Activated naive CD8-positive, alpha-beta T cell treated with anti-CD3 and anti-CD28 coated beads for 36 hours (primary cell): ENCODE measurements at places on chromosomes 11 and 22. TPM values are rescaled to one million over a fixed set of nuclear protein-coding genes. Genes with fewer than 3 reads are reported as not detected.

GRCh38 chr11:1483445-1483961, 3.1 kb downstream of the MOB2 start:
- DNase-seq, result no peak
- H3K27ac ChIP-seq, result no peak overlapping the region
- H3K27me3 ChIP-seq, result no peaks in the 10 kb centered on the region
- H3K4me3 ChIP-seq, result no peak overlapping the region
- peaks cover 12% of the 10 kb centered on the region for H3K4me1 ChIP-seq

- no peaks in the 10 kb centered on the region for H3K4me1 ChIP-seq
- H3K27ac ChIP-seq, result no peak overlapping the region
- H3K27me3 ChIP-seq, result peaks cover 9% of the 10 kb centered on the region
- no peak overlapping the region for H3K4me3 ChIP-seq
- DNase-seq, result no peak
- H3K36me3 ChIP-seq, result no peaks in the 10 kb centered on the region
These were observed 8.6 kb upstream of the MTNR1B start for GRCh38 chr11:92960886-92961285.

- H3K4me3 ChIP-seq, result peak overlapping the region; percentile 99
- no peaks in the 10 kb centered on the region for H3K27me3 ChIP-seq
- H3K27ac ChIP-seq, result peak overlapping the region; percentile 95
These were observed 471 bp downstream of the RNF185 start for GRCh38 chr22:31160328-31160978.

GRCh38 chr11:88655196-88655595, 317.7 kb upstream of the CTSC start:
- no peak overlapping the region for H3K27ac ChIP-seq
- no peak overlapping the region for H3K4me3 ChIP-seq
- peaks cover 15% of the 10 kb centered on the region for H3K4me1 ChIP-seq
- no peak for DNase-seq
- H3K27me3 ChIP-seq, result no peaks in the 10 kb centered on the region

GRCh38 chr11:114080219-114080618, 20.7 kb downstream of the ZBTB16 start:
- no peak overlapping the region for H3K27ac ChIP-seq
- H3K4me3 ChIP-seq, result no peak overlapping the region
- peaks cover 51% of the 10 kb centered on the region for H3K4me1 ChIP-seq
- H3K27me3 ChIP-seq, result peaks cover 26% of the 10 kb centered on the region
- H3K36me3 ChIP-seq, result peaks cover 3% of the 10 kb centered on the region
- DNase-seq, result no peak

DNA sequence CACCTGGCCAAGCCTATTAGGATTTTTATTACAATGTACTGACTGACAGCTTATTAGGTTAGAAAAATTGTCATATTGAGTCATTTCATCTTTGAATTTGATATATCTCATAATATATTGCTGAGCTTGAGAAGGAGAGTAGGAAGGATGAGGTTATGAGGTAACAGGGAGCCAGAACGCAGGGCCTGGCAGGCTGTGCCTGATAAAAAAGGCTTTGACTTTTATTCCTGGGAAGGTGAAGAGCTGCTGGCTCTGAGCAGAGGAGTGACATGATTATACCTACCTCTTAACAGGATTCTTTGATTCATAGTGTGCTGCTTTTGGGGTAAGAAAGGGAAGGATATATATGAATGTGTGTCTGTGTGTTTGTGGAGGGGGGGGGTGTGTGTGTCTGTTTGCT, 70.9 kb downstream of the SFI1 start:
- H3K27ac ChIP-seq, result no peak overlapping the region
- no peaks in the 10 kb centered on the region for H3K27me3 ChIP-seq
- H3K4me1 ChIP-seq, result peaks cover 4% of the 10 kb centered on the region

DNA sequence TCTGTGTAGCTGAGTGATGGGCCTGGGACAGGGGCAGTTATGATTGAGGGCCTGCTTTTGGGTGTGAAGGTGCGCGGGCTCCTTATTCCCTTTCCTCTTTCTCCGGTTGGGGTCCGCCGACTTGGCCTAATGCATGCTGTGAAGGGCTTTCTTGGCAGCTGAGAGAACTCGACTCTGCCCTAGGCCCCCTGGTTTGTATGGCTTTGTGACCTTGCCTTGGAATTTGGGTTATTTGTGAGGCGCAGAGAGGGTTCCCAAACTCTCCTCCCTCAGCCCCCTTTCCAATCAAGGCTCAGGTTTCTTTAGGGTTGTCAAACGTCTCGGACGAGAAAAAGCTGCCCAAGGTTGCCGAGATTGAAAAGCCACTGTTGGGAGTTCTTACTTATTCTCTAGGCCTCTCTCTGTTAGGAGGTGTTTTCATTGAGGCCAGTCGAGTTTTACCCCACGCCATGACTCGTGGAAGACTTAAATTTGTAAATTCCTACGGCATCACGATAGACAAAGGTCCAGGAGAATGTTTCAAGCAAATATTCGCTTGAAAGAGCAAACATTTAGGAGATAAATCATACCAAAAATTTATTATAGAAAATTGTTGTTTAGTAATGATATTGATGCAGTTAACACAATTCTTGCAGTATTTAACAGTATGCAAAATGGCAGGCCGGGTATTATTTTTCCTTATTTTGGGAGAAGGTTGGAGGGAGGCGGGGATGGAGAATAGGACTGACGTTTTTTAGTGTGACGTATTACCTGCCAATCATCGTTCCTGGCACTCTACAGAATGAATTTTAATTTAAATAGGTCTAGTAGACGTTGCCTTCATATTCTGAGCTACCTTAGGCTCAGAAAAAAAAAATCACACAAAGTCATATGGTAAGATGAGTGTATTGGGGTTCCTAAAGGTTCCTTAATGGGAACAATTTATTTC, 689 bp downstream of the PDHX start:
- H3K27ac ChIP-seq, result peak overlapping the region; percentile 85
- peaks cover 32% of the 10 kb centered on the region for H3K4me1 ChIP-seq
- H3K4me3 ChIP-seq, result peak overlapping the region; percentile 86
- H3K27me3 ChIP-seq, result no peaks in the 10 kb centered on the region
- peaks cover 15% of the 10 kb centered on the region for H3K36me3 ChIP-seq
- DNase-seq, result no peak

GRCh38 chr11:119419834-119420492, 3.0 kb downstream of the THY1 start:
- H3K27me3 ChIP-seq, result peaks cover 54% of the 10 kb centered on the region
- DNase-seq, result no peak
- peaks cover 8% of the 10 kb centered on the region for H3K4me1 ChIP-seq

DNA sequence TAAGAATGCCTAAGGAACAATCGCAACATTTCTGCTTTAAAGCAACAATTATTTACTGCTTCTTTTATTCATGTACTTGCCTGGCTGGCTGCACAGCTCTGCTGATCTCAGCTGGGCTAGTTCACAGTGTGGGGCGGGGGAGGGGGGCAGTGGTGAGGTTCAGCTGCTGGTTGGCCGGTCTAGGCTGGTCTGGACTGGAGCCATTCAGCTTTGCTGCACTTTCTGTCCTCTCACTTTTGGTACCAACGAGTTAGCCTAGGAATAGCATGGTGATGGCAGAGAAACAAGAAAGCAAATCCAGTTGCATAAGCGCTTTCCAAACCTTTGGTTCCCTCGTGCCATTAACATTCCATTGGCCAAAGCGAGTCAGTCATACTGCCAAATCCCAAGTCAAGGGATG, 16.0 kb upstream of the MIF start:
- no peak overlapping the region for H3K27ac ChIP-seq
- H3K4me1 ChIP-seq, result no peaks in the 10 kb centered on the region
- H3K4me3 ChIP-seq, result no peak overlapping the region
- no peaks in the 10 kb centered on the region for H3K36me3 ChIP-seq

DNA sequence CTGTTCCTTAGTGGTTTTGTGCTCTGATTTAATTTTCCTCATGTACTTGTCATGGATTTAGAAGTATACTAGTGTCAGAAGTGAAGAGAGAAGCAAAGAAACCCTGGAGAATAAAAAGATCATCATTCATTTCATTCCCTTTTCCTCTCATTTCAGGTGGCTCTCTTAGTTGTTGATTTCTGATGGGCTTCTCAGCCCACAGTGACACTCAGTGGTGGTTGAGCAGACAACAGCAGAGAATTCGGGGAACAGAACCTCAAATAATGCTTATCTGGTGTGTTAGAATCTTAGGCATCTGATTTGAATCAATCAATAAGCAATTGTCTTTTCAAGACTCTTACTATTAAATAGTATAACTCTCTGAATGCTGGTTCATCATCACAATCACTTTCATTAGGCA, 1289.4 kb downstream of the FAM181B start:
- DNase-seq, result no peak
- H3K4me1 ChIP-seq, result no peaks in the 10 kb centered on the region
- H3K36me3 ChIP-seq, result no peaks in the 10 kb centered on the region
- H3K27me3 ChIP-seq, result no peaks in the 10 kb centered on the region

- H3K36me3 ChIP-seq, result no peaks in the 10 kb centered on the region
- H3K4me1 ChIP-seq, result peaks cover 24% of the 10 kb centered on the region
- H3K27ac ChIP-seq, result no peak overlapping the region
These were observed 3.0 kb downstream of the C11orf68 start for GRCh38 chr11:65915821-65916251.

GRCh38 chr22:44658311-44658953, 43.6 kb upstream of the PRR5 start:
- H3K27me3 ChIP-seq, result no peaks in the 10 kb centered on the region

DNA sequence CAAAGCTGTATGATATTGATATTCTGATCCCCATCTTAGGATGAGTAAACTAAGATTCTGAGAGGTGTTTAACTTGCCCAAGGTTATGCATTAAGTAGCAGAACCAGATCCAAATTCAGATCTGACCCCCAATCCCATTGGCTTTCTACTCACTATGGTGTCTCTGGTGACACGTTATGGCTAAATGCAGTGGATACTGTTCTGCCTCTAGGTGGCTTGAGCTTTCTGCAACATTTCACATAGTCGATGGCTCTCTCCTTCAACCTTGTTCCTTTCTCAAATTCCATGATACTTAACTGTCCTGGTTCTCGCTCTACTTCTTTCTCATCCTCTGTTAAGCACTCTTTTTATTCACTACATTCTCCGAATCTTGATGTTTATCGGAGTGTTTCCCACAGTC, 9.4 kb downstream of the C11orf97 start:
- no peaks in the 10 kb centered on the region for H3K36me3 ChIP-seq
- DNase-seq, result no peak
- no peaks in the 10 kb centered on the region for H3K4me1 ChIP-seq

DNA sequence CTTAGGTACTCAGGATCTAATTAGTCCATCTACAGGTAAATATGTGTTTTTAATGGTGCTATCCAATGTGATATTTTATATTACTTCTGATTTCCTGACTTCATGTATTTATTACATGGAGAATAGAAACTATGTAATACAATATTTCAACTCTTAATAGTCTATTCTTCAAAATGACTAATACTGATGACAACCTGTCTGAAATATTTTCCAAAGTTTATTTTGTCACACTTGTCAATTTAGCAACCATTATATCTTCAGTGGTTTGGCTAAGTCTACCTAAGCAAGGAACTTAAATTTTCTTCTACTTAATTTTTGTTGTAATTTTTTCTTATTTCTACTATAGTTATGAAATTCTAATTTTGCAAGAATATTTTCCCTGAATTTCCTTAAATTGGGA, 55.0 kb upstream of the CNTN5 start:
- no peaks in the 10 kb centered on the region for H3K36me3 ChIP-seq
- no peaks in the 10 kb centered on the region for H3K27me3 ChIP-seq
- DNase-seq, result no peak
- no peaks in the 10 kb centered on the region for H3K4me1 ChIP-seq
- no peak overlapping the region for H3K4me3 ChIP-seq
- no peak overlapping the region for H3K27ac ChIP-seq

- no peaks in the 10 kb centered on the region for H3K27me3 ChIP-seq
- DNase-seq, result no peak
- no peak overlapping the region for H3K4me3 ChIP-seq
- H3K4me1 ChIP-seq, result peaks cover 25% of the 10 kb centered on the region
- H3K27ac ChIP-seq, result no peak overlapping the region
These were observed 3.7 kb downstream of the SLC15A3 start for GRCh38 chr11:60948250-60948649.

DNA sequence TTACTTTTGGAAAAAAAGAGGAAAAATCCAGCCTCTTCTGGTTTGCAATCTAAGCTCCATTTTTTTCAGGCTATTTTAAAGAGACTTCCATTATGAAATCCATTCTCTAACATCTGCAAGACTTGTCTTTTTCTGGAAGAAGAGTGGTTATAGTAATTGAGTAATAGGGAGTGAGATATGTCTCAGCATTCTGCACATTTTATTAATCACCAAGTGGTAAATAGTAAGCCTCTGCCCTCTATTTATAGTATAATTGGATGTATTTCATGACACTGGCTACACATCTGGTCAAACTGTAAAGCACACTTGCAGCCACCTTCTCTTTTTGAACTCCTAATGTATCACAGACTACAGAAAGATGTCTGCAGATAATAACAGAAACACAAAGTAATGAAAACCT, 391.1 kb downstream of the ETS1 start:
- H3K36me3 ChIP-seq, result no peaks in the 10 kb centered on the region
- H3K27ac ChIP-seq, result no peak overlapping the region
- H3K27me3 ChIP-seq, result no peaks in the 10 kb centered on the region
- H3K4me3 ChIP-seq, result no peak overlapping the region
- DNase-seq, result no peak

DNA sequence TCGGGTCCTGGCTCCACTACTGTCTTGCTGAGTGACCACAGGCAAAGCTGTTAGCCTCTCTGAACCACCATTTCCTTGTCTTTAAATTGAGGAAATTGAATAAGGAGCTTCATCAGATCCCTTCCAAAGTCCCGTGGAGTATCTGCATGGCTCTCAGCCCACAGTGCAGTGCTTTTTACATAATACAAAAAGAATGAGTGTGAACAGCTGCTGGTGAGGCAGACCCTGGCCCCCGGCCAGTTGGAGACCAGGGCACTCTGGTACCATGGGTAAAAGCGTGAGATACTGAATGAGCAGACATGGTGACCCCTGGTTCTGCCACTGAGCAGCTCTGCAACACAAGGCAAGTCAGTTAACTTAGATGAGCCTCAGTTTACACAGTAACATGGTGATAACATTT, 86.8 kb downstream of the GALNT18 start:
- H3K4me3 ChIP-seq, result no peak overlapping the region
- H3K27me3 ChIP-seq, result peaks cover 3% of the 10 kb centered on the region
- no peak overlapping the region for H3K27ac ChIP-seq
- DNase-seq, result no peak
- no peaks in the 10 kb centered on the region for H3K36me3 ChIP-seq

Gene FGF3
- not detected for total RNA-seq

Gene FOLR2
- not detected for total RNA-seq

Gene SCYL1
- total RNA-seq, result 70.5 TPM

Gene SERPIND1
- not detected for total RNA-seq

Gene ADORA2A
- total RNA-seq, result 45.1 TPM

Gene OR5P2
- not detected for total RNA-seq

Gene NLRP14
- not detected for total RNA-seq

Gene TREH
- total RNA-seq, result not detected

Gene TRIM6
- 0.89 TPM for total RNA-seq

Gene VEGFB
- total RNA-seq, result 85.8 TPM

Gene PTPRCAP
- total RNA-seq, result 110 TPM
